Activated CD8-positive, alpha-beta memory T cell treated with anti-CD3 and anti-CD28 coated beads for 1 hour (primary cell): ENCODE measurements at places on chromosomes 5 and 9.

DNA sequence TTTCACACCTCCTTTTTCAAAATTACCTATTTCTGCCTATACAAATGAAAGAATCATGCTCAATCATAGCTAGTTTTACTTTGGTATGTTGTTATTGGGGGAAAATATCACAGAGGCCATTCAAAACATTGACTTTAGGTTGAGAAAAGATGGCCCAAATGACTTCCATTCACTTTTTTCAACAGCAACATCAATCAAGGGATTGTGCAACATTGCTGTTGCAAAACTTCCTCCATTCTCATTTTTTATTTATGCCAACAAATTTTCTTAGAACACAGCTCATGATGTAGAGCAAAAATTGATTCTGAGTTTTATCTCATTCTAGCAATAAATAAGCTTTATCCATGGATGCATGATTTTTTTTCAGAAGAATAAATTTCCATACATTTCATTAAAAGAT is 93.6 kb upstream of the RORB start:
- DNase-seq: no peak

DNA sequence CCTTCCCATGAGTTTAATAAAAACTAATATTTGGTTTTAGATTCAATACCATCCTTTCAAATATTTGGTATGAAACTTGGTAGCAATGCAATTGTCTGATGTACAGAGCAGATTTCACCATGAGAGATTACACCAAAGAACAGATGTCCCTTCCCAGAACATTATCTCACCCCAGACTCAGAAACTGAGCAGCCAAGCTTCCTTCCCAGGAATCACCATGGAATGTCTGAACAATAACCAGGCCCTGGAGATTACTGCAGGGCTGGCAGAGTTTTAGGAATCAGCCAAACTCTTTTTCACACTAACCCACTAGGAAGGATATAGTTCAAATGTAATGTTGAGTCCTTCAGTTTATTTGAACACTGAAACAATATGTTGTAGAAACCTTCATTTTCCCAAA is 23.9 kb downstream of the CLTA start:
- DNase-seq: no peak

GRCh38 chr9:8750639-8751051 is 951.1 kb upstream of the DMAC1 start:
- no peak for DNase-seq

DNA sequence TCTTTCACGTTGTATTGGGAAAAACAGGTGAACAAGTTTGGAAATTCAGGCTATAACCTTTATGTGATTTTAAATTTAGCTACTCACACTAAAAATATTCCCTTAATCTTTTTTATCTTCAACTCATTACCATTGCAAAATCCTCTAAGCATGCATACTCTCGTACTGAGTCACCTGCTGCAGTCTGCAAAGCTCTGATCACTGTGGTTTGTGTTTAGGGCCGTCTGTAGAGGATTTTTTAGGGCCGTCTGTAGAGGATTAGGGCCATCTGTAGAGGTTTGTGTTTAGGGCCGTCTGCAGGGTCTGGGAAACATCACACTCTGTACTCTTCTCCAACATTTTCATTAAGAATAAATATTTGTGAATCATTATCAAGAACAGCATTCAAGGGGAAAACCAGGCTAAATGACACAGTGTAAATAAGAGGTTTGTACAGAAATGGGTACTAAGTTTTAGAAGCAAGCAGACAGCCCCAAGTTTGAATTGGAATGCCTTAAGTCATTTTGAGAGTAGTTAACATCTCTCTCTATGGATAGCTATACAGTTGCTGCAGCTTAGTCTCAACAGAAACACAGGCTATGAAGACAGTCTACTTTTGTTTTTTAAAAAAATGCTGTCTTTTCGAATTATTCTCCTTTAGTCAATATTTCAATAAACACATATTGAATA is 155.0 kb upstream of the TSLP start:
- no peak for DNase-seq

GRCh38 chr9:133638711-133639110 is 2.5 kb downstream of the DBH start:
- no peak for DNase-seq

- no peak for DNase-seq
These were observed 940 bp upstream of the CAMK4 start for GRCh38 chr5:111223101-111223786.

GRCh38 chr9:28718226-28718625 is 1144.9 kb upstream of the C9orf72 start:
- no peak for DNase-seq

GRCh38 chr5:140190872-140191218 is 15.9 kb downstream of the CYSTM1 start:
- DNase-seq: no peak

DNA sequence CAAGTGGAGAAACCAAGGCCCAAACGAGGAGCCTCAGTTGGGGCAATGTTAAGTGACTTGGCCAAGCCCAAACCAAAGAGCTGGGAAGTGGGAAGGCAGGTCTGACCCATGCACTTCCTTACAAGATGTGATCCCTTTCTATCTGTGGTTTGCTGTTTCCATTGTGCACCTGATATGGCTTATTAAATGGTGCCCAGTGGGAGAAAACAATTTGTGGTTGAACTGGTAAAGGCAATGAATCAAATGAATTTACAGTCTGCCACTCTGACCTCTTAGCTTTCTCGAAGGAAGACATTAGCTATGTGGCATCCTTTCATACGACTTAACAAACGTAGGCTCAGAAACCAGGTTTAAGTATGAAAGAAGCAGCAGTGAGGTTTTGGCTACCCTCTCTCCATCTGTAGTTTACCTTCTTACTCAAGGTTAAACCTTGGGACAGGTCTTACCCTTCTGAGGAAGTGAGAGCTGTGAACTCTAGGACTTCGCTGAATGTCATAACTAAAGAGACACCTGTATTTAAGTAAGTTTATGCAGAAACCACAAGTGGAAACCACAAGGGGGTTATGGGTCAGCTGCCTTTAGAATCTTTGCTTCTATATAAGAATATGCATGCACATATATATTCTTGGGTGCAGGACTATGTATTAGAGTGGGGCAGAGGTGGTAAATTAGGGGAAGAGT is 100.5 kb upstream of the SPATA31D4 start:
- DNase-seq: no peak

GRCh38 chr5:79878721-79879336 is 112.2 kb downstream of the MTX3 start:
- DNase-seq: no peak

- DNase-seq: no peak
These were observed 35.2 kb upstream of the MIER3 start for GRCh38 chr5:56987171-56987570.

DNA sequence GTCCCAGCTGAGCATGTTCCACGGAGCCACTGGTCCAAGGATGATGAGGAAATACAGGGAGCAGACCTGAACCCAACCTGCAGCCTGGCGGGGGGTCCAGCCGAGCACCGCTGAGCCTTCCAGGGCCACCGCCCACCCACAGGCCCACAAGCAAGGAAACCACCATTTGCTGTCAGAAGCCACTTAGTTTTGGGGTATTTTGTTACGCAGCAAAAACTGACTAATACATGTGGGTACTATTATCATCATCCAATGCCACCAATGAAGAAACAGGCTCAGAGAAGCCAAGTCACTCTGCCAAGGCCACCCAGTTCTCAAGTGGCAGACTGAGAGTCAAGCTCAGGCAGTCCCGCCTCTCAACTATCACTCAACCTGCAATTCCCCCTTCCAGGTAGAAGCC is 48.0 kb upstream of the RXRA start:
- DNase-seq: no peak

- no peak for DNase-seq
These were observed 4.5 kb upstream of the PCA3 start for GRCh38 chr9:76759732-76760131.

DNA sequence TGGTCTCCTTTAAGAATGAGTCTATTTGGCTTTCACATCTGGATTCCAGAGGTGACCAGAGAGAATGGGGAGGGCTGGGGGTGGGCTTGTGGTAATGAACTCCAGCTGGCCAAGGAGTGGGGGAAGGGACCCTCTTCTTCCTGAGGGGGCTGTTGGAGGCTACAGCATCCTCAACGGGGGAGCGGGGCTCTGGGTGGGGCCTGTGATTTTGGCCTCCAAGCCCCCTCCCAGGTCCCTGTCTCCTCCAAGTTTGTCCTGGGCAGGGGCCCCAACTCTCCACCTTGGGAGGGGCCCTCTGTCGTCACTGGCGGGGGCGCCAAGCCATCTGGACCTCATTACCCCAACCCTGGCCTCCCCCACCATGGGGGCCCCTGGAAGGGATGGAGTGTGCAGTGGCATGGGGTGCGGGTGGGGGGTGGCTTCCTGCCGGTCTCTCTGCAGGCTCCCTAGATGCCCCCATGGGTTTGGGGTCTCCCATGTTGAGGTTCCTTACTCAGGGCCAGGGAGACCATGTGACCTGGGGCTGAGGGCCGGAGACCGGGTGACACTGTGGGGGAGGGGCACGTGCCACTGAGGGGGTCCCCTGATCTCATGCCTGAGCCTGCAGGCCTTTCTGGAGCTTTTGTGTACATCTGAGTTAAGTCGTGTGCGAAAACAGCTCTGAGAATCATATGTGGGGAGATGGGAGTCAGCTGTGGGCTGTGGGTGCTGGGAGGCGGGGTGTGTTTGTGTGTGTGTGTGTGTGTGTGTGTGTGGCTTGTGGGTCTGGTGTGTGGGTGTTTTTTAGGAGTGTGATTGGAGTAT is 32.4 kb downstream of the GOLGA2 start:
- DNase-seq: no peak

GRCh38 chr9:87678650-87679355 is 47.1 kb upstream of the CTSL start:
- no peak for DNase-seq

DNA sequence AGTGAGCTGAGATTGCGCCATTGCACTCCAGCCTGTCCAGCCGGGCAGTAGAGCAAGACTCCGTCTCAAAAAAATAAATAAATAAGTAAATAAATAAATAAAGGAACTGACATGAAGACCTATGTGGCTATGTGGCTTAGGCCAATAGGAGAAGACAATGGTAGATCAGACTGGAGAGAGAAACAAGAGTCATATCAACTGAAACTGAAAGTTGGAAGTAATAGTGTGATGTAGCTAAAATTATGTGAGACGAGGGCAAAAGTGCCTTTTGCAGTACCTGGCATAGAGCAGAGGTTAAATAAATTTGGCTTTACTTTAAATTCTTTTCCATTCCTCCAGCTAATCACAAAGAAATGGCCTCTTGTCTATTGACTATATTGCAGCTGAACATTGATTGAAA is 7.3 kb downstream of the FBP2 start:
- DNase-seq: no peak

DNA sequence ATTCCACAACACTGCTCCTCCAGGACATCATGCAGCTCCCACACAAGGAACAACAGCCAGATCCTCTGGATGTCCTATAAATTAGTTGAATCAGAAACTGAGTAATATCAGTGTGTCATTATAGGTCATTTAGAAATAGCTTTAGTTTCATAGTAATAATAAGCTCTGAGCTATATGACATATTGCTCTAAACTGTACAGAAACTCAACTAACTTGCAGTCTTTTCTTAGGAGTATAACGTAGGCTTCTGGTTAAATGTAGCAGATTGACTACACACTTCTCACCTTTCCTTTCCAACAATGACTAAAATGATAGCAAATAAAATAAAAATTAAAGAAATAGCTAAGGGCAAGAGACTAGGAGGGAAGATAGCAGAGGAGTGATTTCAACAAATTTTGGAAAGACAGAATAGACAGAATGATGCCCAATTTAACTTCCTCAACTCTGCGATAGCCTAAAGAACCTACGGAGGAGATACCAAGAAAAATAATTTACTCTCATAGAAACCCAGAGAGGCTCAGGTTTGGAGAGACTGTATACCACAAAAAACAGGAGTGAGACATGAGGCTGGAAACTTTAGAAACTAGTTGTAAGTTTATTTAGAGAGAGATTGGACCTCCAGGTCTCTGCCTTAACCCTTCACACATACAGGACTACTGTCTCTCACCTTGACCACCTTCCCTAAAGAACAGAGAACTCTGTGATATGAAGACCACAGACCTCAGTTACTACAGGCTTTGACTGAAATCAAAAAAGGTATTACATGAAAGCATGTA is 193.7 kb downstream of the TSSK1B start:
- DNase-seq: no peak

- DNase-seq: no peak
These were observed 30.4 kb downstream of the IRF1 start for GRCh38 chr5:132459983-132460838.

DNA sequence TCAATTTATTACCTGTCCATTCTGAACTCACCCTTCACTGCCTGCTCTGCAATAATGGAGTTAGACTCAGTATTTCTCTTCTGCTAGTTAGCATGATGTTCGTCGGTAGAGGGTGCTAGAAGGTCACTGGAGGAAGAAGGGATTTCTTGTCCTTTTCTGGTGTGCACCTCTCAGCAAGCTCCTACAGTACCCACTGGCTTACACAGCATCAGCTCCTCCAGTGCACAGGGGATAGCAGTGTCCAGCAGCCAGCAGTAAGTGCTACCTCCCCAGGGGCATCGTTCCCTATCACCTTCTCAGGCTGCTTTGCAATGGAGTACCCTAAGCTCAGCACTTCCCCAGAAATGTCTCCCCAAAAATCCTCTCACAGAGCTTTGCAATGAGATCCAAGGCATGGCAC is 45.9 kb upstream of the APC start:
- DNase-seq: no peak

DNA sequence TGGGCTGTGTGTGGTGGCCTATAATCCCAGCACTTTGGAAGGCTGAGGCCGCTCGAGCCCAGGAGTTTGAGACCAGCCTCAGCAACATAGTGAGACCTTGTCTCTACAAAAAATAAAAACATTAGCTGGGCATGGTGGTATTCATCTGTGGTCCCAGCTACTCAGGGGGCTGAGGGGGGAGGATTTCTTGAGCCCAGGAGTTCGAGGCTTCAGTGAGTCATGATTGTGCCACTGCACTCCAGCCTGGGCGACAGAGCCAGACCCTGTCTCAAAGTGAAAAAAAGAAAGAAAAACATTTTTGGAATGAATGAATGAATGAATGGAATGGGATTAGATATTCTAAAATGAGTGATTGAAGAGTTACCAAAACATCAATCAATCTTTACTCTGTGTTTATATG is 85.8 kb downstream of the FGF1 start:
- DNase-seq: no peak

DNA sequence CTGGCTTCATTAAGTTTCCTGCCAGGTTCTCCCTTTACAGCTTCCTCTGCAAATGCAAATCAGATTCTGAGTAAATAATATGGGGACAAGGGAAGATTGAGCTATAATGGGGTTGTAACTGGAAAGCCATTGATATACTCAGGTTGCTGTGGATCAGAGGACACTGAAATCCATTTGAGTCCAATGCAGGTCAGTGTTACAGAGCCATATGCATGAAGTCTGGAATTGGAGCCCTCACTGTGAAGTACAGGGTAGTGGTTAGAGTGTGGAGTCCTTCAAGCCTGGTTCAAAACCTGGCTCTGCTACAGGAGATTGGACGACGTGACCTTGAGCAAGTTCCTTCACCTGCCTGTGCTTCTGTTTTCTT is 48.7 kb downstream of the TIMD4 start:
- no peak for DNase-seq

DNA sequence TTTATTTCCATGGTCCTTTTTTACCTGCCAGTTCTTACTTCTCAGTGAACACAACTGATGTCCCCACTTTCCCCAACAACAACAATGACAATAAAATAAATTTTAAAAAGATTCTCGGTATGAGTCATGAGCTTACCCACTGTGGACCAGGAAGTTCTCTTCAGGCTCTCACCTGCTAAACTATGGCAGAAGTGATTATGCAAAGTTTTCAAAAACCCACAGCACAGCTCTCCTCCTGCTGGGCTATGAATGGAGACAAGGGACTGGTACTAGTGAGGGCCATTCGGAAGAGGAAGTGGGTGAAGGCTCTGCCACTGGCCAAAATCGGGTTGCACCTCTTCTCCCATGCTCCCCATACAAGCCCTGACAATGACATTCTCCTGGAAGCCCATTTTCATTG is 429.4 kb downstream of the PIK3R1 start:
- no peak for DNase-seq

- no peak for DNase-seq
These were observed 186.2 kb downstream of the PJA2 start for GRCh38 chr5:109223531-109223930.
